ENCODE measurements at places on chromosomes 1 and 21. TPM values are rescaled to one million over a fixed set of nuclear protein-coding genes. Genes with fewer than 3 reads are reported as not detected.
A peak's percentile ranks its signal among the peaks of the same experiment; 100 is the strongest.

- no peak for DNase-seq
These were observed 84.5 kb downstream of the PSMG1 start for GRCh38 chr21:39098696-39099200.

DNA sequence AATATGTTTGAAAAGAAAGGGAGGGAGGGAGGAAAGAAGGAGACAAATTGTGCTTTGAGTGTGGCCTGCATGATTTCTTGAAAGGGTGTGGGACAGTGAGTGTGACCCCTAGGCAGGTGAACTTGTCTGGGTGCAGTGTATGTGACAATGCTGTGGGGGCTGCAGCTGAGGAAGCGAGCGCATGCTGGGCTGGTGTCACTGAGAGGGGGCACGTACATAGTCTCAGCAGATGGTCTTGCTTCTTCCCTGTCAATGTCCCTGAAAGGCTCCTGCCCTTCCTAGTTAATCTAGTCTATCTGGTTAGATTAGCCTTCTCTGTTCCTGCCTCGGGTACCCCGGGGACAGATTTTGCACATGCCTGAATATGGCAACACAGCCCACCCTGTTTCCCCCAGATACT, 9.8 kb downstream of the FAAH start:
- no peak for DNase-seq

- DNase-seq, result no peak
These were observed 1.1 kb downstream of the PLXNA2 start for GRCh38 chr1:208242941-208243526.

GRCh38 chr1:245684166-245684565, 529.4 kb downstream of the KIF26B start:
- no peak for DNase-seq

GRCh38 chr21:26207021-26207420, 36.5 kb upstream of the APP start:
- DNase-seq, result no peak

DNA sequence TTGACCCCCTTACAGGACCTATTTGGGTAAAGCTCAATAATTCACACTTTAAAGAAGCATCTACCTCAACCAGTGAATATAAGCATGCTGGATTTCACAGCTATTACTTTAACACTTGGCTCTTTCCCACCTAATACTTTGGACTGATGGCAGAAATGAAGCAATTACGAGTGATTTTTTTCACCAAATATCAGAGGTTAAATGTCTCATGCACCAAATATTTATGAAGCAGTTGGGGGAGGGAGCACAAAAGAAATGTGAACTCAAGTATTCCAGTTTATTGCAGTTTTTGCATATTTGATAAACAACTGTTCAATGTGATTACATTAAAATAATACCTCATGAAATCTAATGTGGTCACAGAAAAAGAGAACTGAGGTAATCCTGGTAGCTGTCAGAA, 223.6 kb downstream of the LRRC7 start:
- DNase-seq, result no peak

GRCh38 chr1:90724926-90725656, 8.0 kb upstream of the BARHL2 start:
- no peak for DNase-seq

DNA sequence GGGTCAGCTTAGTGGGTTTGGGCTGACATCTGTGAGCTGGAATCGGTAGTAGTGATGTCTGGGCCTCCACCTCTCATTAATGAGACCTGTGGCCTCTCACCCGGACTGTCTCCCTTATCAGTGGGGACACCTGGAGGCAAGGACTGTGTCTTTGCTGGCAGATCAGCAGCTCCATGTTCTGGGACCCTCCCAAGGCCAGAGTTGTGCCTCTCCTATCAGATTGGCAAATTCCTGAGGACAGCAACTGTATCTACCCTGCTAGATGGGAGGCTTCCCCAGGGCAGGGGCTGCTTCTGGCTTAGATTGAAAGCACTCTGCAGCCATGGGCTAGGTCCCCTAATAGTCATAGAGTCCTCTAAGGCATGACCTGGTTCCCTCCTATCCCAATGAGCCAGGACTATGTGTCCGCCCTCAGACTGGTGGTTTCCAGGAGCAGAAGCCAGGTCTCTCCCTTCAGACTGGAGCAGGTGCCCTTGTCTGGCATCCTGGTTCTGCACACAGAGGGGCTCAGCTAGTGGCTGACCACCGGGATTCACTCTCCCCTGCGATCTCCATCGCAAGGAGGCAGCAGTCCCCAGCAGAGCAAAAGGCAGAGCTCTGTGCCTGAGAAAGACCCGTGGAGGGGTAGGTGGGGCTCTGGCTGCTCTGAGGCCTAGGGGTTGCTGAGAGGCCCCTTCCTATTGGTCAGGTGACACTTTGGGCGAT, 5.8 kb downstream of the DRAXIN start:
- DNase-seq, result no peak

DNA sequence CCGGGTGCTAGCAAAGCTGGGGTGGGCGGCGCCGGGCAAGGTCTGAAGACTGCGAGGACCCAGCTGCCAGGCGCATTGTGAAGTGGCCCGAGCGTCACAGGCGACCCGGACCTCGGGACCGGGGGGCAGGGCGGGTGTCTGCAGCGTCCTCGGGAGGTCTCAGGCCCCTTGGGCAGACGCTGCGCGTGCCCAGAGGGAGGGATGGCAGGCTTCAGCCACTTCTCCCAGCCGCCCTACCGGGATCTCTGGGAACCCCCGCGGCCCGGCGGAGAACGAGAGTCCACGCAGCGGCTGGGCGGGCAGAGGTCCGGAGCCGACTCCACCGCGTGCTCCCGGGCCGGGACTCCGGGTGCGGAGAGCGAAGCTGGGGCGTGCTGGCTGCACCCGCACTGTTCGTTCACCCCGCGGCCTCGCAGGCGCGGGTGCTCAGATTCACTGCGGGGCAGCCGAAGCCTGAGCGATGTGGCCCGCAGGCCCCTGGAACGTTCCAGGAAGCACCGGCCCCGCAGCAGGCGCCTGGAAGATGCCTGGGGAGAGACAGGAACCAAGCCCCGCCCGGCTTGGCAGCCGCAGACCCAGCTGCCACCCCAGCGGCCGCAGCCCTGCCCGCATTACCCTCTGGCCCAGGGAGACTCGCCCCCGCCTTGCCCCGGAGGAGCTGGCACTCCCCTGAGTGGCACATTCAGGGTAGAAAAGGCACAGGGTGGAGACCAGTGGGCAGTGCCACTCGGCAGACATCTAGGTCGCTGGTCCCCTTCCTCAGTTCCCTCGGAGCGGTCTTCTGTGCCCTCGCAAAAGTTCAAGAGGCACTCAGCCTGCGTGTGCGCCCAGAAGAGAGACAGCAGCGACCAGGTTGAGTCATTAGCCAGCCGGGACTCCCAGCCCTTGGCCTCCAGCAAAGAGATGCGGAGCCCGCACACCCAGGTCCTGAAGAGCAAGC, at the start of gene CCDC185:
CCDC185 (plus strand) TSS at position 141 of the 940 bp plus-strand sequence; CDS start at position 202, 61 bp downstream.
- DNase-seq, result no peak

DNA sequence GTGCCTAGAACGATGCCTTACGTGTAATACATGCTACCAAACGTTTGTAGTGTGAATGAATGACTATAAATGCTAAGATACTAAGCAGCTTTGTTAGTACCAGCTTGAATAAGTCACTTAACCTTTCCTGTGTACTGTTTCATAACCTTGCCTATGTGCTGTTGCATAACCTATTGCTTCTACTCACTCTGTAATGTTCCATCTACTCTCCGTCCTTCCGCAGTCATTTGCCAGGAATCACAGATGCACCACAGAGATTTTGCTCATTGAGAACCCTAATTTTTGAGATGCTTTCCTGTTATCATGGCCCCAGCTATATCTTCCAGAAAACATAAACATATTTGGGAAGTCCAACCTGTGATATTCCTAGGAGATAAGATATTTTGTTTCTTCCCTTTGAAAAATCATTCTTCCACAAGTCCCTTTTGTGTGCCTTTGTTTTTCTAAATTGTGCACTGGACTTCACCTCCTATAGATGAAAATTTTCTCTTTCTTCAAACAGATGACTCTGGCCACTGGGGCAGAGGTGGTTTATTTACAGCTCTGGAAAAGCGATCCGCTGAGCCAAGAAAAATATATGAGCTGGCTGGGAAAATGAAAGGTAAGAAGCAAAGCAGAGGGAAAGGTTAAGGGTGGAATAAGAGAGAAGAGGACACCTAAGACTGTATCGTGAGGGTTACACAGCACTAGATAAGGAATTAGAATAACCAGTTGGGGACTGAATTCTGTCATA, 44.8 kb downstream of the CHD1L start:
- no peak for DNase-seq

GRCh38 chr1:85078903-85079302, 30.6 kb upstream of the MCOLN3 start:
- no peak for DNase-seq

DNA sequence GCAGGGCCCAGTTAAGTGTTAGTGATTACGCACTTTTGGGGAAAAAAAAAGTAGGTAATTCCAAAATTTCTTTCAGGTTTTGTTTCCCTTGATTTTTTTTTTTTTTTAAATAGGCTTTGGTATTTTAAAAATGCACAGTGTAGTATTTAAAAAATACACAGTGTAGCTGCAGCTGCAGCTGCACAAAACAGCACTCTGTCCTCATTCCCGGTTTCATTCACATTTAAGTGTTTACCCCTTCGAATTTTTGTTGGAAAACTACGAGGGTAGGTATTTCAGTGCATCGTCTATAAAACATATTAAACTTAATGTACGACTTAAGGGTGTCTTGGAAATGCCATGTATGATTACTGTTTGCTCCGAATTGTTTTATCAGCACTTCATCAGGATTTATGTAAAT, 3.4 kb downstream of the NEK7 start:
- no peak for DNase-seq

DNA sequence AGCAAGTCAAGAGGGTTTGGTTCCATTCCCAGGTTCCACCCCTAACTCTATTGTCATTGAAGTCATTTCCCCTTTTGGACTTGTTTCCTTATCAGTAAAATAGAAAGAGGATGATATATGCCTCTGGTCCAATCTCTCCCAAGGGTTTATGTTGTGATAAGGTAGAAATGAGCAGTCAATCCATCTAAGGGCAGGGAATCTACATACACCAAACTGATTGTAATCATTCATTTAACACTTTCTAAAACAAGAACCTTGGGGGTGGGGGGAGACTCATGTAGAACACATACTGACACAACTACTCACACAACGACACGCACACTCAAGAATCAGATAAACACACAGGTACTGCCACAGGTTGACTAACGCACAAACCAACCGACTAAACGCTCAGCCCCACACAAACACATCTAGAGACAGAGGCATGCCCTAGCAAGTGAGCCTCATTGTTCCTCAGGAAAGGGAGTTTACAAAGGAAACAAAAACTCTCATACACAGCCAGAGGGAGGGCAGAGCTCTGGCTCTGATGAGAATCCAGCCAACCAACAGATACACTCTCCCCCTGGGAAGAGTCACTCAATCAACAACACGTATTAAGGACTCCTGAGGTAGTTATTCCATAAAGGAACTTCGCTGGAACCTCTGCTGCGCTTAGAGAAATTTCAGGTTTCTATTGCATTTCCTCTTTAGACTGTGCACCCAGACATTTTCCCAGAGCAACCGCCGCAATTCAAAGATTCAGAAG, 1.0 kb downstream of the F11R start:
- no peak for DNase-seq

- peak; percentile 64 for DNase-seq
These were observed 2.3 kb downstream of the H3-3A start for GRCh38 chr1:226064816-226065248.

- no peak for DNase-seq
These were observed 30.3 kb upstream of the PODN start for GRCh38 chr1:53031732-53032131.

DNA sequence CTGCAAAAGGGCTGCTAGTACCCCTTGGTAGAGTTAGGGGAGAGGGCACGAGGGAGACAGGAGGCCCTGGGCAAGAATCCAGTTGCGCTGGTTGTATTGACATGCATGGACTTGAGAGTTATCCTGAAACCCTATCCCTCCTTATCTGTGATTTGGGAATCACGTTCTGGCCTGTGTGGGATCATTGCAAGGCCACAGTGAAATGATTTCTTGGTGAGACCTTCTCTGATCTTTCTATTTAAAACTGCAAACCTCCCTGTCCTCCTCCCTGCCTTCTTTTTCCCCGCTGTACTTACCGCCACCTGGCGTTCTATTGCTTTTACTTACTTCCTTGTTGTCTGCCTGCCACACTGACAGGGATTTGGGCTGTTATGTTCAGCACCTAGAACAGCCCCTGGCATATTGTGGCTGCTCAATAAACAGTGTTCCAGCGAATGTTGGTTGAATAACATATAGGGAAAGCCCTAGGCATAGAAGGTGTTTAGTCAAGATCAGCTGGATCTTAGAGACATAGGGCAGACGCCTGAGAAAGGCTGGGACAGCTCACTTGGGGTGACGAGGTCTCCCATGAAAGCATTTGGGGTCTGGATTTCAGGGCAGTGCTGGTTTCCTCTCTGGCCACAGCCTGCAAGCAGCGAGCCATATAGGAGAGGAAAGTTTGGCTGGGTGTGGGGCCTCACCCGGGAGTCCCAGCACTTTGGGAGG, 25.6 kb downstream of the ALPL start:
- peak; percentile 27 for DNase-seq

GRCh38 chr1:75234562-75234961, 100.4 kb downstream of the LHX8 start:
- no peak for DNase-seq

DNA sequence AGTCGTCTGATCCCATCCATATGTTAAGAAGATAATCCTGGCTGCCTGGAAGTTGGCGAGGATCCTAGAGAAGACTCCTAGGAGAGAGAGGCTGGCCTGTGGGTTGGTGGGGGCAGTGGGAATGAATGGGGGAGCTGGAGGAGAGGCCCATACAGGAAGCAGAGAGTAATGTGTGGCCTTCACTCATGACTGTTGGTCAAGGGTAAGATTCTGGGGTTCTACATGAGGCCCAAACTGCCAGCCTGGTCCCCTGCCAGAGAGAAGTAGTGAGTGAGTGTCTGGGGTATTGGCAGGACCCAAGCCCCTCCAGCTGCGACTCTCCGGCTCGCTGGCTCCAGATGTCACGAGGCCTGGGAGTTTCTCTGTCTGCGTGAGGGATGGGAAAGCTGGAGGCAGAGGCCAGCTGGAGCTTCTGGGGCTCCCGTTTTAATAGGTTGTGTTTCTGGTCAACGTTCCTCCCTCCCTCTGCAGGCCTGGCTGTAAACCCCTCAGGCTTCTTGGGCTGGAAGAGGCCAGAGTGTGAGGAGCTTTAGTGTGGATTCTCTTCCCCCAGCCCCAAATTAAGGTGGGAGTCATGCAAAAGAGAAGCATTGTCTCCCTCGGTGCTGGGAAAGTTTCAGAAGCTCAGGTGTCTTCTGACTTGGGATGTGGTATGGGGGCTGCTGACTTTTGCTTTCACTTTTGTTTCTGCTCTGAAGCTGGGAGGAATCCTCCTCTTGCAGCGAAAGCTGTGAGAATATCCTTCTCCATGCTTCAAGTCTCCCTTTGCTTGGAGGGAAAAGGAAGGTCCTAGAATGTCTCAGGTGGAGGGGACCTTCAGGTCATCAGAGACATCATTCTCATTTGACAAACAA, 2.6 kb downstream of the TMEM51 start:
- DNase-seq, result no peak

NR5A2 gene
- total RNA-seq, result 0.10 TPM

OLFML2B gene
- not detected for total RNA-seq

EXO1 gene
- total RNA-seq, result 144 TPM

LRRC71 gene
- not detected for total RNA-seq

LIN9 gene
- 17.4 TPM for total RNA-seq

CFAP141 gene
- not detected for total RNA-seq

CD1B gene
- total RNA-seq, result not detected
